ENCODE measurements at places on chromosomes 16 and 17.
A peak's percentile ranks its signal among the peaks of the same experiment; 100 is the strongest.

DNA sequence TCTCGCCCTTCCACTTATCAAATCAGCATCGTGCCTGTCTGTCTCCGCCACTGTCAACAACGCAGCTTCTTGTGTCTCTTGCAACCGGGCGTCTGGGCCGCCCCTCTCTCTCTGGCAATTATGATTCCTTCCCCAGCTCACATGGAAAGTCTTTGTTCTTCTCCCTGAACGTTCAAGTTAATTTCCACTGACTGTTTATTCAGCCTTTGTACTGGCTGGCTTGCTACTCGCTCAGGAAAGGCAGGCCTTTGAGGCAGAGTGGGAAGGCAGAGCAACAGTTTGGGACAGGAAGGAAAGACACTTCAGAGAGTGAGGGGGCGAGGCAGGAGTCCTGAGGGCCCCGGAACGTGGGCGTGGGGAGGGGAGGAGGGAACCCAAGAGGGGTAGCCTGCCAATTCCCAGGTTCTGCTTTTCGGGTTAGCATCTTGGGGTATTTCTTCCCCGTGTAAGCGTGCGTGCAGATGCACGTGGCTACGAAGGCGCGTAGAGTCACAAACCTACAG, 50.8 kb downstream of the AKAP1 start:
- H3K27me3 ChIP-seq, result peaks cover 7% of the 10 kb centered on the region
- no peak for DNase-seq
- no peaks in the 10 kb centered on the region for H3K36me3 ChIP-seq
- H3K4me1 ChIP-seq, result peaks cover 32% of the 10 kb centered on the region
- no peak overlapping the region for H3K4me3 ChIP-seq

DNA sequence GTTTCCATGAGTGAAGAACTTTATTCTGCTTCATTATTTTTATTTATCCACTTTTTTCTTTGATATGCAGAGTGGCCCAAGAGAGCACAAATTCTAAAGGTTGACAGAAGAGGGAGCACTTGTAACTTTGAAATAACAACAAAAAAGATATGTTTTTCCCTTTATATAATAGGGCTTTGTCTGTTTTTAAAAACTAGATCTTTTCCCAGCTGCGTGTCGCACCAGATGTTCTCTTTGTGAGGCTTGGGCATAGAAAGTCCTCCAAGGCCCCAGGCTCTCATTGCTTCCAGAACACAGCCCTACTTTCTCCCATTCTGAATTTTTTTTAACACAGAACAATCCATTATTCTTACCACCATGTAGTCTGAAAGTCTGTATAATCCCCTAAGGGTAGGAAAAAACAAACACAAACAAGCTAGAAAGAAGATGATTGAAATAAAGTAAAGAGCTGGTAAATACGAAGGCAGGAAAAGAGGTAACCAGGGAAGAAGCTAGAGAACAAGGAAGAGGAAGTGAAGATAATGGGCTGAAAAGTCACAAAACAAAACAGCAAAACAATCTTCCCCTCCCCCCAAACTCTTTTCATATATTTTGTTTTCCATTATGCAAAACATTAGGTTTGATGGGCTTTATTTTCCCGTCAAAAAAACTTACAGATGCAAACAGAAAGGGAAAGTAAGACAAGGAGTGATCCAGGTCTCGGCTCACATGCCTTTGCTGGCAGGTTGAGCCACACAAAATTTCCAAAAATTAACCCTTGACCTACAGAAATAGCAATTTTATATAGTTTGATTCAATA, 160.4 kb downstream of the ABCA8 start:
- peaks cover 2% of the 10 kb centered on the region for H3K27me3 ChIP-seq
- peaks cover 11% of the 10 kb centered on the region for H3K4me1 ChIP-seq
- DNase-seq, result no peak
- H3K27ac ChIP-seq, result no peak overlapping the region
- H3K4me3 ChIP-seq, result no peak overlapping the region

GRCh38 chr17:65123757-65124675, 13.2 kb upstream of the RGS9 start:
- peak overlapping the region; percentile 89 for H3K27ac ChIP-seq
- H3K36me3 ChIP-seq, result no peaks in the 10 kb centered on the region
- H3K27me3 ChIP-seq, result peaks cover 17% of the 10 kb centered on the region
- peak overlapping the region; percentile 88 for H3K4me3 ChIP-seq
- H3K4me1 ChIP-seq, result peaks cover 5% of the 10 kb centered on the region

DNA sequence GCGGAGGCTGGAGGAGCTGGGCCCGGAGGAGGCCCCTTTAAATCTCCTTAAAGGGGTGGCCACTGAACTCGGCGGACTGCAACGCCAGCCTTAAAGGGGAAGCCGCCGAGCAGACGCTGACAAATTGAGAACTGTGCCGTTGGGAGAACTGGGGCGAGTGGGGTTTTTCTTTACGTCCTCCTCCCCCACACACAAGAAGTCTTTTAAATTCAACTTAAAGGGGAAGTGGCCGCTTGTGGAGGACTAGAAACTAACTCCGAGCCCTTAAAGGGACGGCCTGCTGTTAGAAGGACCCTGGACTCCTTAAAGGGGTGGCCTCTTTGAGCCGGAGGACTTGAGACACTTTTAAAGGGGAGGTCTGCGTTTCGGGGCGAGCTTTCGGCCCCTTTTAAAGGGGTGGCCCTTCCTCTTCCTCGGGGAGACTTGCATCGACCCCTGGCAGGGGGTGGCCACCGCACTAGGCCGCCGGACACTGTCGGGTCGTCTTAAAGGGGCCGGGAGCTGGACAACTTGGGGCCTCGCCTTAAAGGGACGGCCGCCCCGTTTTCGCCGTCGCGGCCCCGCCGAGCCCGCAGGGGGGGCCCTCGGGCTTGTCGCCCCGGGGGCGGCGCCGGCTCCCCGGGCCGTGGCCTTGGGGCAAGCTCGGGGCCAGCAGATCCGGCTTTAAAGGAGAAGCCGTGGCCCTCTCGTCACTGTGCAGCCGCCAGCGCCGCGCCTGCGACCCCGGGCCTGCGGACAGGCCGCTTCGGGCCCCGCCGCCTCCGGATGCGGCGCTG, 688 bp downstream of the FBRS start:
- H3K4me3 ChIP-seq, result peak overlapping the region; percentile 98
- H3K27me3 ChIP-seq, result no peaks in the 10 kb centered on the region
- H3K4me1 ChIP-seq, result peaks cover 30% of the 10 kb centered on the region

DNA sequence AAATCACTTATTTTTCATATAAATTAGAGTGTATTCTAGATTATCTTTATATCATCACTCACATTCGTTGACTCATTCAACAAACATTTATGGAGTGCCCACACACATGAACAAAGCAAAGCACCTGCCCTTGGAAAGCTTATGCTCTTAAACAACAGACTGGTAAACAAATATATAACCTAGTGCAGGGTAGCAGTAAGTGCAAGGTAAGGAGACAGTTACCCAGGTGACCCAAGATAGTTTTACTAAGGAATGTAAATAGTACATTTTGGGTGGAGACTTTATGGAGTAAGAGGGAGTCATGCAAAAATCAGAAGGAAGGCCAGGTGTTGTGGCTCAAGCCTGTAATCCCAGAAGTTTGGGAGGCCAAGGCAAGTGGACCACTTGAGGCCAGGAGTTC, 40.4 kb upstream of the HELZ start:
- no peaks in the 10 kb centered on the region for H3K36me3 ChIP-seq
- no peak for DNase-seq
- no peak overlapping the region for H3K27ac ChIP-seq
- H3K27me3 ChIP-seq, result no peaks in the 10 kb centered on the region

- peak within 1 kb of the TSS; percentile 82 for H3K27ac ChIP-seq
- H3K27me3 ChIP-seq, result no peaks in the 10 kb centered on the region
- no peaks in the 10 kb centered on the region for H3K36me3 ChIP-seq
- H3K4me1 ChIP-seq, result peaks cover 28% of the 10 kb centered on the region
- peak within 1 kb of the TSS; percentile 88 for H3K4me3 ChIP-seq
Observed at GRCh38 chr16:68085259-68086071, at the start of gene NFATC3. NFATC3 (plus strand) TSS chr16:68085370; CDS start chr16:68085682, 312 bp downstream.

DNA sequence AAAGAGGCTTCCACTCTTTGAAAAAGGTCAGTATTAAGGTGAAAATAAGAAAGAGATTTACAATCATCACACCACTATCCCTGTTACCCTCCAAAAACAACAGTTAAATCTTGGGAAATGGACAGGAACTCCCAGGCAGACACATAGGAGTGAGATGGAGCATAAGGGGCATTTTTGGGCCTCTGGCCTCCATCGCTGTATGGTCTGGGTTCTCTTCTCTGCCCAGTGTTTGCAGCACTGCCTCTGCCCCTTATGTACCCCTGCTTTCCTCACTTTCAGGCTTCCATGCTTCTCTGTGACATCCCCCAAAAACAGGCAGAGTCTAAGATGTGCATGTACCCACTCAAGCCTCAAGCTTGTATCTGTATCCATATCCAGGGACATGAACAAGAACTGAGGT, 630 bp upstream of the HOXB2 start:
- H3K4me3 ChIP-seq, result peak overlapping the region; percentile 98
- DNase-seq, result no peak
- H3K27ac ChIP-seq, result peak overlapping the region; percentile 95
- H3K36me3 ChIP-seq, result peaks cover 23% of the 10 kb centered on the region
- peaks cover 67% of the 10 kb centered on the region for H3K27me3 ChIP-seq

- peaks cover 8% of the 10 kb centered on the region for H3K4me1 ChIP-seq
- H3K4me3 ChIP-seq, result no peak overlapping the region
- H3K27ac ChIP-seq, result peak overlapping the region; percentile 55
- no peak for DNase-seq
Observed at GRCh38 chr17:31226373-31226772, 70.7 kb downstream of the OMG start.

DNA sequence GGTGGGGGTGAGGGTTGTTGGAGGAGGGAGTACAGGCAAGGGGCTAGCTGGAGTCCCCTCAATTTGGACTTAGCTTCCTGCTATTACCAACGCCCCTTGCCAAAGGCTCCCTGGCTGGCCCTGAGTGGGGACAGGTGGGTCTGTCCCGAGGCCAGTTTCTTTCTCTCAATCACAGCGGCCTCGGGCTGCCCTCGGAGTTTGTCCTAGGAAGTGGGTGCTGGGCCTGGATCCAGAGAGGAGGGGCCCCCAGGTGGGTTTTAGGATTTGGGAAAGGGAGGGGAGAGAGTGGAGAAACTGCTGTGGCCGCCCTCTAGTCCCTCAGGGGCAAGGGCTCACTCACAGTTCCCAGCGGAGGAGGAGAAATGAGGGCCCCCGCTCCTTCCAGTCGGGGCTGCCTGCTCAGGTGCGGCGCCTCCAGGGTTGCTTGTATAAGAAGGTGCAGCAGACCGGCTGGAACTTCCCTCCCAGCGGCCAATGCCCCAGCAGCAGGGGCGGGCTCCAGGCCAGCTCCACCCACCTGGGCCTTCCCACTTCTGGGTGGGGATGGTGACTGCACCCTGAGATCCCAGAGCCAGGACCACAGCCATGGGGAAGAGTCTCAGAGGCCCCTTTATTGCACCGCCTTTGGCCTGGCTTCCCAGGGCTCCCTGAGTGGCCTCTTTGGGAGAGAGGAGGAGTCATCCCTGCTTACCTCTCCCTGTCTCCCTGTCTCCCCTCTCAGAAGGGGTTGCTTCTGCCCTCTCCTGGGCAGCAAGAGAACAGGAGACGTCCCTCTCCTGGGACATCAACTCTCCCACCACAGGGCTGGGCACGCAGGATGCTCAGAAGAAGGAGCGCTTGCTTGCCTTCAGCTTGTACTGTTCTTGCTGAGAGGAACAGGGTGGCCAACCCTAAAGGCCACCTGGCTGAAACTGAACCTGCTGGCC, 112.0 kb upstream of the SMURF2 start:
- peaks cover 34% of the 10 kb centered on the region for H3K27me3 ChIP-seq
- peak overlapping the region; percentile 75 for H3K4me3 ChIP-seq

DNA sequence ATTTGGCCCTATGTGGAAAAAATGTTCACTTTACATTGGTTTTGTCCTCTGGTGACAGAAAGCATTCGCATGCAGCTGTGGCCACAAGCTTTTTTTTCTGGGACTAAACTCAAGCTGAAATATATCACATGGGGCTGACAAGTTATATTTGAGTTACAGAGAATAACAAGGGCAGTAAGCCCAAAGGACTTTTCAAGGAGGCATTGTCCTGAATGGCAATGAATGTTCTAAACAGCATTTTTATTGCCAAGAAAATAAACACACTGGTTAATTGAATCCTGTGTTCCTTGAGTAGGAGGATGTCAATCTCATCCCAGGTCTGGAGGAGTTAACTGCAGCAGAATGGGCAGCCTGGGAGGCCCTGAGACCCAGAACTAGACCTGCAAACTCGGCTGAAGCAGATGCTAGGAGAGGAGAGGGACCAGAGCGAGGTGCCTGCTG, 114.5 kb downstream of the COPRS start:
- H3K27me3 ChIP-seq, result peaks cover 4% of the 10 kb centered on the region
- H3K27ac ChIP-seq, result no peak overlapping the region
- peaks cover 26% of the 10 kb centered on the region for H3K4me1 ChIP-seq
- H3K36me3 ChIP-seq, result no peaks in the 10 kb centered on the region

- DNase-seq, result no peak
- H3K4me1 ChIP-seq, result no peaks in the 10 kb centered on the region
- H3K4me3 ChIP-seq, result no peak overlapping the region
- H3K36me3 ChIP-seq, result no peaks in the 10 kb centered on the region
- H3K27ac ChIP-seq, result no peak overlapping the region
Observed at GRCh38 chr16:57024894-57025680, 35.7 kb downstream of the NLRC5 start.

- H3K36me3 ChIP-seq, result no peaks in the 10 kb centered on the region
- peaks cover 50% of the 10 kb centered on the region for H3K4me1 ChIP-seq
- no peak for DNase-seq
- H3K27ac ChIP-seq, result peak within 1 kb of the TSS; percentile 83
- peaks cover 3% of the 10 kb centered on the region for H3K27me3 ChIP-seq
Observed at GRCh38 chr16:57628008-57628781, at the start of gene ADGRG1. ADGRG1 (plus strand) TSS chr16:57628630; CDS start chr16:57650288, 21,658 bp downstream.

DNA sequence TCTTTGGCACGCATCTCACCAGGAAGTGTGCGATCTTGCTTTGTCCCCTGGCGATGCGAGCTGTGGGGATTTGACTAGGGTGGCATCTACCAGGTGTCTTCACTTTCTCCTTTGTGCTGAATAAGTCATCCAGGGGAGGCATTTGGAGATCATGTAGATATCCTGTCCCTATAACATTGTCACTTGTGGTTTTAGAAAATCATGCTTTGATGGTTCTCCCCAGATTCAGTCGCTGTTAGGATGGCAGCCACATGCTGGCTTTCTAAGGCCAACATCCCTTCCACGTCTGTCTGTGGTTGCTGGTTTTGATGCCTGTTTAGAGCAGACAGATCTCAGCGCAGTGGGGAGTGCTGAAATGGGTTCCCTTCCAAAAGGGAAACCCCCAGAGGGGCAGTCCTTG, 2.5 kb downstream of the ADAD2 start:
- H3K27me3 ChIP-seq, result no peaks in the 10 kb centered on the region
- H3K27ac ChIP-seq, result no peak overlapping the region
- no peak overlapping the region for H3K4me3 ChIP-seq
- DNase-seq, result no peak

- H3K27me3 ChIP-seq, result no peaks in the 10 kb centered on the region
- H3K4me1 ChIP-seq, result peaks cover 26% of the 10 kb centered on the region
- H3K4me3 ChIP-seq, result no peak overlapping the region
- no peaks in the 10 kb centered on the region for H3K36me3 ChIP-seq
Observed at GRCh38 chr17:40467281-40467867, 24.1 kb downstream of the IGFBP4 start.

GRCh38 chr17:44198721-44199552, 747 bp downstream of the ATXN7L3 start:
- DNase-seq, result no peak
- no peaks in the 10 kb centered on the region for H3K27me3 ChIP-seq
- H3K4me3 ChIP-seq, result peak overlapping the region; percentile 87
- H3K36me3 ChIP-seq, result peaks cover 5% of the 10 kb centered on the region
- peak overlapping the region; percentile 88 for H3K27ac ChIP-seq
- peaks cover 17% of the 10 kb centered on the region for H3K4me1 ChIP-seq
